ENCODE measurements at places on chromosomes 12 and 14. TPM values are rescaled to one million over a fixed set of nuclear protein-coding genes. Genes with fewer than 3 reads are reported as not detected.

DNA sequence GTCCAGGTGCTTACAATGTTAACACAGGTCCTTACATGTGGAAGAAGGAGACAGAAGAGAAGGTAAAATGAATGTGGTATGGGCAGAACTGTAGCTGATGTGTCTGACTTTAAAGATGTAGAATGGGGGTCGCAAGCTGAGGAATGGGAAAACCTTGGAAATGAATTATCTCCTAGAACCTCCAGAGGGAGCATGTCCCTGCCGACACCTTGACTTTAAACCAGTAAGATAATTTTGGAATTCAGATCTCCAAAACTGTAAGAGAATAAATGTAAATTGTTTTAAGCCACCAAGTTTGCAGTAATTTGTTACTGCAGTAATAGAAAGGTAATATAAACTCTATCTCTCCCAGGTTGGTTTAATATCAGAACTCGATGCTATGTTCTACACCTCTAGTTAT lies 80.1 kb upstream of the ALG10 start:
- H3K27me3 ChIP-seq: no peaks in the 10 kb centered on the region
- no peaks in the 10 kb centered on the region for H3K36me3 ChIP-seq
- no peak overlapping the region for H3K27ac ChIP-seq

GRCh38 chr14:105563347-105563737 lies 37.0 kb downstream of the TMEM121 start:
- H3K27ac ChIP-seq: peak overlapping the region; percentile 97
- peak overlapping the region; percentile 16 for H3K4me3 ChIP-seq
- DNase-seq: no peak
- H3K4me1 ChIP-seq: peaks cover 39% of the 10 kb centered on the region
- no peaks in the 10 kb centered on the region for H3K36me3 ChIP-seq

Gene OR10G3
- total RNA-seq: not detected

Gene SCNN1A
- not detected for total RNA-seq

- no peaks in the 10 kb centered on the region for H3K4me1 ChIP-seq
- H3K36me3 ChIP-seq: no peaks in the 10 kb centered on the region
- no peaks in the 10 kb centered on the region for H3K27me3 ChIP-seq
- no peak for DNase-seq
- no peak overlapping the region for H3K4me3 ChIP-seq
These were observed 31.1 kb downstream of the SLC38A4 start for GRCh38 chr12:46794593-46795190.

GRCh38 chr12:107145397-107145796 lies 52.0 kb upstream of the CRY1 start:
- H3K27me3 ChIP-seq: peaks cover 7% of the 10 kb centered on the region
- H3K4me3 ChIP-seq: no peak overlapping the region
- no peaks in the 10 kb centered on the region for H3K4me1 ChIP-seq
- H3K36me3 ChIP-seq: no peaks in the 10 kb centered on the region
- no peak overlapping the region for H3K27ac ChIP-seq

- no peak overlapping the region for H3K4me3 ChIP-seq
- no peaks in the 10 kb centered on the region for H3K4me1 ChIP-seq
- H3K27ac ChIP-seq: no peak overlapping the region
- peaks cover 26% of the 10 kb centered on the region for H3K27me3 ChIP-seq
- no peak for DNase-seq
These were observed 506 bp downstream of the TMEM132D start for GRCh38 chr12:129903092-129903945.

- no peak for DNase-seq
- no peak within 1 kb of the TSS for H3K4me3 ChIP-seq
- H3K27ac ChIP-seq: no peak within 1 kb of the TSS
- H3K4me1 ChIP-seq: no peaks in the 10 kb centered on the region
- H3K36me3 ChIP-seq: no peaks in the 10 kb centered on the region
These were observed at the start of gene SCNN1A for GRCh38 chr12:6375269-6376078. Gene SCNN1A, minus strand, starts transcription at chr12:6375563. Its CDS starts 780 bp downstream, at chr12:6374783.

DNA sequence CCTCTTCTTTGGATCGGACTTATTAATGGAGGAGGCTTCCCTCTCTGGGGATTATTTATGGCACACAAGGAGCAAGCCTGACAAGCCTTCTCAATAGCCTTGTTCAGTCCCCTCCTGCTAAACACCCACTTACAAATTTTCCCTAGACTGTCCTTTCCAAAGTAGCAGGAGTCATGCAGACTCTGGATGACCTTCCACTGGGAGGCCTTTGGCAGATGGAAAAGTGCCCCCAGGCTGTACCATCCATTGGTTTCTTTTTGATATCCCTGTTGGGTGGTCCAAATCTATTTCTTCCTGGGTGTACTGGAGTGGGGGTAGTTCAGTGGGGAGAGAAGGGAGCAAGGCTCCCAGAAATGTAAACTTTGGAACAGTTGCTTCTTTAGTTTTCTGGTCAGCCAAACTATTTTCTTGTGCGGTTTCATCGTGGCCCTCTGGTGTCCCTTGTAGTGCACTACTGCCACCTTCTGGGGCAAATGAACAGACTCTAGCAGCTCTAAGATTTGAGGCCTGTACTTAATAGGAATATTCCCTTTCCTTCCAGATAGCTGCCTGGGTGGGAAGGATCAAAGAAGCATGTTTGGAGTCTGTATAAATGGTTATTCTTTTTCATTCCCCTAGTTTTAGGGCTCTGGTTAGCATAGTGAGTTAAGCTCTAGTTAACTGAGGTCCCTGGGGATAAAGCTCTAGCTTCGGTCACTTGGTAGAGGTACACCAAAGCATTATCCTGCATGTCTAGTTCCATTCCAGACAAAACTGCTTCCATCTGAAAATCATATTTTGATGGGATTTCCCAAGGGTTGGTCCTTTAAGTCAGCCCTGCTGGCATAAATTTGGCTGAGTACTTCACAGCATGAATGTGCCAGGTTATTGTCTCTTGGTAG lies 409.5 kb downstream of the SLC6A15 start:
- H3K4me1 ChIP-seq: no peaks in the 10 kb centered on the region
- DNase-seq: no peak
- H3K4me3 ChIP-seq: no peak overlapping the region
- no peak overlapping the region for H3K27ac ChIP-seq
- H3K27me3 ChIP-seq: no peaks in the 10 kb centered on the region
- no peaks in the 10 kb centered on the region for H3K36me3 ChIP-seq

Gene DNAI7
- 0.15 TPM for total RNA-seq

DNA sequence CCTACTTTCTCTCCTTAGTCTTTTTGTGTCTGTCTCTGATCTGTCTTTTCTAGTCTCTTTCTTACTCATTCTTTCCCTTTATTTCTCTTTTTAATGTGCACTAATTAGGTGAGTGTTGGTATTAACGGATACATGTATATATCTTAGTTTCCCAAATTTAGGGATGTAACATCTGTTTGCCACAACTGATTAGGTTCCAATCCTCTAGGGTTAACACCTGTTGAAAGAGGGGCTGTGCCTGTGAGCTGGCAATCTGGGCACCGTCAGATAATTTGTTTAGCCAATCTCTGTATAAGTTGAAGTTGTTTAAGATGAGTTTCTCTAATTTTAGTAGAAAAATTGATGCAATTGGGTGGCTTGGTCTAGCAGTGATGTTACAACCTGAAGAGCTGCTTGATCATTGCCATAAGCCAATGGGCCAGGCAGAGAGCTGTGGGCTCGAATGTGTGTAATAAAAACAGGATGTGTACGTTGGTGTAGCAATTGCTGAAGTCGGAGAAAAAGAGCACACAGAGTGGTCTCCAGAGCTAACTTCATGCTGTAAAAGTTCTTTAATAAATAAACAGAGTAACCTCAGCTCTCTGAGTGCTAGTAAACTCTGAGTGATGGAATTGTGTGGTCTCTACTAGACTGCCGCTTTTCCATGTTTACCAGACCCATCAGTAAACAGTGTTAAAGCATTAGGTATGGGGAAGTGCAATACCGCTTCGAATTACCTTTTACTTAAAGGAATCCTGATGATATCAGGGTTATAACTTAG lies 18.3 kb upstream of the LYZ start:
- no peaks in the 10 kb centered on the region for H3K27me3 ChIP-seq
- no peaks in the 10 kb centered on the region for H3K36me3 ChIP-seq
- no peak for DNase-seq
- peak overlapping the region; percentile 92 for H3K27ac ChIP-seq
- H3K4me3 ChIP-seq: peak overlapping the region; percentile 86

Gene PKP2
- total RNA-seq: not detected

Gene SRRM4
- total RNA-seq: not detected

Gene GYS2
- not detected for total RNA-seq

Gene SLC7A8
- total RNA-seq: 1.8 TPM

GRCh38 chr12:52132754-52133161 lies 53.3 kb downstream of the SMIM41 start:
- H3K4me3 ChIP-seq: no peak overlapping the region
- DNase-seq: no peak

Gene PYM1
- 39.6 TPM for total RNA-seq

Gene FOXN4
- total RNA-seq: not detected

- H3K36me3 ChIP-seq: peaks cover 1% of the 10 kb centered on the region
- H3K27me3 ChIP-seq: no peaks in the 10 kb centered on the region
- no peak for DNase-seq
- H3K4me1 ChIP-seq: peaks cover 33% of the 10 kb centered on the region
These were observed 136.9 kb downstream of the FUT8 start for GRCh38 chr14:65549429-65549828.

Gene NXPH4
- total RNA-seq: 3.4 TPM

Gene SLC2A14
- total RNA-seq: 1.8 TPM

Gene RPS6KL1
- 5.2 TPM for total RNA-seq

DNA sequence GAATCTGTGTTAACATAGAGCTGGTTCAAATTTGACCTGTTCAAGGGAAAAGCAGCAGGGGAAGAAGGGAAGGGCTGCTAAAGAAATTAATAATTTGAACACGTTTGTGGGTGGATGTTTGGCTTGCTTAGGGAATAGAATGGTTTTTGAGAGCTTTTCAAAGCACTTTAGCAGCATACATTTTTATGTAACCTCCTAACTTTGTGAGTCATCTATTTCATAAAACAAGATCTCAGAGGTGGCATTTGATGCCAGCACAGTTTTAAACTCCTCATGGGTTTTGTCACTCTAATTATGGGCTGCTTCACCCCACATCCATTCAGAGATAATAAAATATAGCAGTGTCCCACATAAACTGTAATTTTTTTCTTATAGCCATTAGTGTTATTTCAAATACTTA lies 143.8 kb downstream of the ACSS3 start:
- no peaks in the 10 kb centered on the region for H3K36me3 ChIP-seq
- no peaks in the 10 kb centered on the region for H3K27me3 ChIP-seq
- no peaks in the 10 kb centered on the region for H3K4me1 ChIP-seq

Gene ZNF384
- total RNA-seq: 98.6 TPM

GRCh38 chr14:103731916-103732867 lies 16.6 kb downstream of the ZFYVE21 start:
- no peaks in the 10 kb centered on the region for H3K4me1 ChIP-seq
- H3K27me3 ChIP-seq: no peaks in the 10 kb centered on the region
- no peak overlapping the region for H3K27ac ChIP-seq
- DNase-seq: no peak
- peaks cover 41% of the 10 kb centered on the region for H3K36me3 ChIP-seq
- H3K4me3 ChIP-seq: no peak overlapping the region

DNA sequence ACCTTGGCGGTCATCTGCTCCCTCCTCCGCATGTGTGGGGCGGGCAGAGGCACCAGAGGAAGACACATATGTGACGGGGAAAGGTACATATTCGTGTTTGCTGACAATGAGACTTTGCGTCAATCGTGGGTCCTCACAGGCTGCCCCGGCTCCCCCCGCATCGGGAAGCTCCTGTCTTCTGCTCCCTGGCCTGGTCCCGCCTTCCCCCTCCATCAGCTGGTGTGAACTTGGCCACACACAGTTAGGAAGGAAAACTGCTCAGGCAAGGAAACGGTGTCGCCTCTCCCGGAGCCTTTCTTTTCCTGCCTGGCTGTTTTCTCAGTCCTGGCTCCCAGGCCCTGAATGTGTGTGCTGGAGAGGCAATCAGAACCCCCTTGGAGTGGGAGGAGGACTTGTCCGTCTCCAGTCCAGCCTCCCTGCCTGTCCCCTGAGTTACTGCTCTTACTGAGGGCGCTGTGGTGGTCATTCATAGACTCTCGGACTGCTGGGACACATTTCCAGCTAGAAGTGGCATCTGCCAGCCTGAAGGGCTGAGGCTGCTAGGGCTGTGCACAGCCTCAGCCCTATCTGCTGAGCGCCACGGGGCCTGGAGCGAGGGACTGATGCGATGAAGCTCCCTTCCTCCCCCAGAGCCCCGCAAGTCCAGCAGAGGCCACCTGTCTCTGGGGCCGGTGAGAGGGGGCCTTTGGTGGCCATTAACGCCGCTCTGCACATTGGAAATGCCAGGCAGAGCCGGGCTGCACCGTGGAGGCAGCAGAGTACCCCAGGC lies 44.2 kb upstream of the TSPAN9 start:
- no peaks in the 10 kb centered on the region for H3K36me3 ChIP-seq
- no peak for DNase-seq
- H3K4me3 ChIP-seq: no peak overlapping the region
- no peaks in the 10 kb centered on the region for H3K27me3 ChIP-seq

DNA sequence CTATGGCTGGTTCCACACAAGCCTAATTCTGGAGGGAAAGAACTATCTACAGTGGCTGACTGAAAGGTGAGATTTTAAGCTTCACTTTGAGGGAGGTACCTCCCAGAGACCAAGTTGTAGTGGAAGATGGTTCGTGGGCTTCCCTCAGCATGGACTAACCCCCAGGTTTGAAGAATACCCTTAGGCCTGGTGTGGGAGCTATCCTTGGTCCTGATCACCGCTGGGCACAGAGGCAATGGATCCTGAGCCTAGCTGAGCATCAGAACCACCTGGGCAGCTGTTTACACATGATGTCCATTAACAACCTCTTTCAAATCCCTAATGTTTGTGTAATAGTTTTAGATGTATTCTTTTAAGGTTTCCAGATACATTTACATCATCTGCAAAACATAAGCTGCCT lies 10.3 kb downstream of the DAO start:
- H3K36me3 ChIP-seq: no peaks in the 10 kb centered on the region
- no peaks in the 10 kb centered on the region for H3K4me1 ChIP-seq
- no peaks in the 10 kb centered on the region for H3K27me3 ChIP-seq
- H3K4me3 ChIP-seq: no peak overlapping the region

Gene NTS
- not detected for total RNA-seq

DNA sequence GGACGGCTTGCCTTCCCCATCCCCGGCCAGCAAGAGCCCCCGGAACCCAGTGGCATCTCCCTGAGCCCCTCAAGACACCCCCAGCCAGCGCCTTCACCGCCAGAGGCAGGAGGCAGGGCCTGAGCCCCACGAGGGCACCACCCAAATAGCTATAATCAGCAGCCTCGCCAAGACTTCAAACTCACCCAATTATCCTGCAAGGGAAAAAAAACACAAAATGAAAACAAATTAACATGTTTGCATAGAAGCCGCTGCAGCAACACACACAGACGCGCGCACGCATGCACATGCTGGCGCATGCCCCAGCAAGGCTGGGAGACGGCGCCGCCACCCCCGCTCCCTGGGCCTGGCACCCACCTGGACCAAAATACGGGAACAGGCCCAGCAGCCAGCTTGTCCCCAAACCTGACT lies 15.8 kb downstream of the FAM222A start:
- no peaks in the 10 kb centered on the region for H3K4me1 ChIP-seq
- no peak for DNase-seq
- no peaks in the 10 kb centered on the region for H3K36me3 ChIP-seq
- H3K27ac ChIP-seq: no peak overlapping the region

Gene SLC7A7
- 33.7 TPM for total RNA-seq

Gene SIX6
- total RNA-seq: not detected

- H3K27me3 ChIP-seq: no peaks in the 10 kb centered on the region
- H3K4me1 ChIP-seq: no peaks in the 10 kb centered on the region
- H3K4me3 ChIP-seq: no peak overlapping the region
- no peaks in the 10 kb centered on the region for H3K36me3 ChIP-seq
These were observed 800.2 kb downstream of the FSCB start for GRCh38 chr14:43706900-43707299.
